ENCODE measurements at places on chromosomes 3 and 15.

- peak; percentile 1 for DNase-seq
Measured at GRCh38 chr3:131976448-131976847, 58.4 kb downstream of the CPNE4 start.

DNA sequence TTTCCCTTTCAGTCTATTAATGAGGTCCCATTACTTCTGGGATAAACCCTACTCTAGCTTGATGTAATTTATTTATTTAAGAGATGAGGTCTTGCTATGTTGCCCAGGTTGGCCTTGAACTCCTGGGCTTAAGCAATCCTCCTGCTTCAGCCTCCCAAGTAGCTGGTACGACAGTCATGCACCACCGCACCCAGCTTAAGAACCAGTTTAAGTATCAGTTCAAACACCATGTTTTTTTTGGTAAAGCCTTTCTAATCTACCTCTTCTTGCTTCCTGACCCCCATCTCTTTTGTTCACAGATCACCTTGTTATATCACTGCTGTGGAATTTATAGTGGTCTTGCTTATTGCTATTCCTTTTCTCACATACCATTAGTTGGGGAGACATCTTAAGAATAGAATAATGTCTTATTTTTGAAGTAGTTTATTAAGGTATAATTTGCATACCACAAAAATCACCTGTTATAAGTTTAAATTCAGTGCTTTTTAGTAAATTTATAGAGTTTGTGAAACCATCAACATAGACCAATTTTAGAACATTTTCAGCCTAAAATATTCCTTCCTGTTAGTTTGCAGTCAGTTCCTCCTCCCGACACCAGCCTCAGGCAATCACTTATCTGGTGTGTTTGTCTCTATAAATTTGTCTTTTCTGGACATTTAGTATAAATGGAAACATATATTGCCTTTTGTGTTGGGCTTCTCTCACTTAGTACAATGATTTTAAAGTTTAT, 257.9 kb downstream of the PDCD6IP start:
- DNase-seq = no peak

DNA sequence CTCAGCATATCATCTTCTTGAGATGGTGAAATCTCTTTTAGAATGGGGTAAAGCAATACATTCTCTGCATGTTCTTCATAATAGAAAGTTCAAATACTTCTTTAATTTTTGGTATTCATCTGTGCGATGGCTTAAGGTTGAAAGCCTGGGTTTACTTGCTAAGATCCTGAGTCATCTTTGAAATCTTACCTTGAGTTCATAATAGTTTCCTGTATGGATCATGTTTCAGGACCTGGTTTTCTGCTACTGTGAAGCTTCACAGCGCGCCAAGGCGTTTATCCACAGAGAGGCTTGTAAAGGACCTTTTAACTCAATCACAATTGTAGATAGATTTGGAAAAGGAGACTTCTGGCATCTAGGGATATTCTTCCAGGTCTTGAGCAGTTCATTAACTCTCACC, 39.0 kb downstream of the MED12L start:
- no peak for DNase-seq

DNA sequence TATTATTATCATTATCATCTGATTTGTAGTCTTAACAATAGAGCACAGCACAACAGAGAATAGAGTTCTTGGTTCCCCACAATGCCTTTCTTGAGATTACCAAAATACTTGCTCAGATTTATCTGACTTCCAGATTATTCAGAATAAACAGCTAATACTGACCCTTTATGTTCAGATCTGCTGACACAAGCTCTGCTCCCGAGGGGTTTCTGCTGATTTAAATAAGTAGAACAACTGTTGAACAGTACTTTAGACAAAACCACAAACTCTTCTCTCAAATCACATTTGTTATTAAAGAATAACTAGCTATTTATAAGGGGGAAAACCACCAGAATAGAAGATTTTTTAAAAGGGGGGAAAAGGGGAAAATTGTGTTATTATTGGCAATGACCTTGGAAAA, 380.2 kb upstream of the ATP11B start:
- DNase-seq = no peak

GRCh38 chr3:35643495-35643894, 4.2 kb downstream of the ARPP21 start:
- no peak for DNase-seq

GRCh38 chr3:180332608-180333007, 269.4 kb upstream of the TTC14 start:
- no peak for DNase-seq

DNA sequence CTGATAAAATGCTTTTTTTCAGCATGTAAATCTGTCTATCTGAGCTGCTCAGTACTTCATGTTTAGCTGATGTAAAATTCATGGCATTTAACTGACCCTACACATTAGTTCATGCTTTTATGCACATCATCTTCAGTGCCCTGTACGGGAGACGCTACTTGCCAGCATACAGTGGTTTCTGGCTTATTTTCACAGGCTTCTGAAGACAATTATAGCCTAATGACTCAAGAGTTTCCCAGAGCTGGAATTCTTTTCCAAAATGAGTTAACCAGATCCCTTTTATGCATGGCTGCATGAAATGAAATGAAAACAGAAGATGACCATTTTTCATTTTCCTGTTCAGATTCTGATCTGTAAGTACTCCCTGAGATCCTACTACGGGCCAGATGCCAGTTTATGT, 1061.5 kb downstream of the ROBO2 start:
- peak; percentile 66 for DNase-seq

- no peak for DNase-seq
Measured at GRCh38 chr15:47414207-47414606, 303.1 kb upstream of the SEMA6D start.

- no peak for DNase-seq
Measured at GRCh38 chr3:14283092-14283812, 104.6 kb downstream of the LSM3 start.

DNA sequence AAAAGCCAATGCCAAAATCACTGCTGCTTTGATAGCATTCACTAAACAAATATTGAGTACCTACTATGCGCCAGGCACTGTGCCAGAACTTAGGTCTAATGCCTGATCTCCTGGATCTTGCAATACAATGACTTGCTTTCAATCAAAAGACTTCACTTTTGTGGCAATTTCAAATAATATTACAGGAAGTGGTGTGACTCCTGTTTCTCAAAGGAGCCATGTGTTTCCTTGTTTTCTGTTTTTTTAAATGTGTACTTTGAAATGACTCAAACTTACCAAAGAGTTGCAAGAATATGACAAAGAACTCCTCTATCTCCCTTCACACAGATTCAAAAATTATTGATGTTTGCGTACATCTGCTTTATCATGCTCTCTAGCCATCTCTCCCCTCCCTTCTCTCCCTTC, 18.3 kb downstream of the OSBPL10 start:
- DNase-seq = no peak

DNA sequence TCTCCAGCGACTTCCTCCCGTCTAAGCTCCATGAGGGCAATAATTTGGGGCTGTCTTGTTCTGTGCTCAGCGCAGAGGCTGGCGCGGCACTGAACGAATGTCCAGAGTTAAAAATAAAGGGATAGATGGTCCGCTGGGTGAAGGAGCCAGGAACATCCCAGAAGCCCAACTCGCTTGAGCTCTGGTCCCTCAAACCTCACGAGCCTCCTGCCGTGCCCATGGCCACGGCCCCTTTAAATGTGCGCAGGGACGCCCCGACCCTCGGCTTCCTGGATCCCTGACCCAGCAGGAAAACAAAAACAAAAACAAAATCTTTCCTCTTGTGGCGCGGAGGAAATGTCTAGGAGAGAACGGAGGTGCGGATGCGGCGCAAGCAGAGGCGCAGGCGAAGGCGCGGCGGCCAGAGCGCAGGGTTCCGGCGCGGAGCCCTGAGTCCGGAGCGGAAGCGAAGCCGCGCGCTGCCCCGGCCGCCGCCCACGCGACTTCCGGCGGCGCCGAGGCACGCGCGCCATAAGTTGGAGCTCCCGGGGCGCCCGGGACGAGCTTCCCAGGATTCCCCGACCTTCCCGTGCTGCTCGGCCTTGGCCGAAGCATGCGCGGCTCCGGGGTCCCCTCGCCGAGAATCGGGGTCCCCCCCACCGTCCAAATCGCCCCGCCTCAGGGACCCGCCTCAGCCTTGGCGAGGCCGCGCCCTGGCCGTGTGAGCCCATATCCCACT, 52.9 kb upstream of the WNT7A start:
- no peak for DNase-seq

- DNase-seq = no peak
Measured at GRCh38 chr3:25483456-25483855, 55.4 kb downstream of the RARB start.

GRCh38 chr15:99182791-99183190, 66.6 kb downstream of the TTC23 start:
- no peak for DNase-seq

DNA sequence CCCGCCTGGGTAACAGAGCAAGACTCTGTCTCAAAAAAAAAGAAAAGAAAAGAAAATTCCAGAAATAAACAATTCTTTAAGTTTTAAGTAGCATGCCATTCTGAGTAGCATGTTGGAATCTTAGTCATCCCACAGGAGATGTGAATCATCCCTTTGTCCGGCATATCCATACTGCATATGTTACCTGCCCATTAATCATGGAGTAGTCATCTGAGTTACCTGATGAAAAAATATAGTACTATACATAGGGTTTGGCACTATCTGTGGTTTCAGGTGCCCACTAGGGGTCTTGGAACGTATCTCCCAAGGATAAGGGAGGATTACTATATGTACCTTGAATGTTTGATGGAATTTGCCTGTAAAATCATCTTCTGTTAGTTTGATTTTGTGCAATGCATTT, 6.3 kb upstream of the CCR4 start:
- no peak for DNase-seq

- no peak for DNase-seq
Measured at GRCh38 chr15:62392376-62392775, 227.3 kb upstream of the C2CD4B start.

- no peak for DNase-seq
Measured at GRCh38 chr3:113200946-113201345, 10.4 kb upstream of the BOC start.
